ENCODE measurements at places on chromosomes 2 and 18. TPM values are rescaled to one million over a fixed set of nuclear protein-coding genes. Genes with fewer than 3 reads are reported as not detected.

DNA sequence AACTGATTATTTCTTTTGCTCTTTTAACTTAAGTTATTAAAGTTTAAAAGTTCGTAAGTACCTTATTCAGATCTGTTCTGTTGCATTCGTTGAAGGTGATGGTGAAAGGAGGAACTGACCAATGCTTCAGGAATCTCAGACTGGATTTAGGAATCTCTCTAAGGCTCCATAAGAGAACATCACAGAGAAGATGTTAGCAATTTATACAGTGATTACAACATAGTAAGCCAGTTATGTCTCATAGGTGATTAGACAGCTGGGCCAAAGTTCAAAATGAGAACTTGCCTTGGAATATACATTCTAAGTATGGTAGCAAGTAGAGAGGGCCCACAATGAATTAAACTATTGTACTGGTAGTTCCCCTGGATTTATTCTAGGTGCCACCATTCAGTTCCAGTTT is 3.2 kb downstream of the MARS2 start:
- peaks cover 1% of the 10 kb centered on the region for H3K36me3 ChIP-seq
- H3K27ac ChIP-seq: no peak overlapping the region
- DNase-seq: no peak
- no peaks in the 10 kb centered on the region for H3K27me3 ChIP-seq
- H3K4me3 ChIP-seq: no peak overlapping the region

DNA sequence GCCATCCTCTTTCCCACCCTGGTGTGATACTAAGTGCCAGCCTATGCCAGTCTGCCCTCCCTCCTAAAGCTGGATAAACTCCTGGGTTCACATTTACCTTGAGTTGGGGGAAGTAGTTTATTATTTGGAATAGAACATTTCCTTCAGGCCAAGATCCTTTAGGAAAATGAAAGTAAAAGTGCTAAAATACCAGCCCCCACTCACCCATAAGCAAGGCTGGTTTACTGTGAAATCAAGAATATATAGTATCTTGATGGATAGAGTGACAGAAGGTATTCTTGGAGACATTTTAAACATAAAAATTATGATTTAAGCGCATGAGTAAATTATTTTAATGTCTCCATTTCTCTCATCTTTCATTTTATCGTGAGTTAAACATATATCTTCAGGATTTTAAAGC is 27.1 kb downstream of the ZNF532 start:
- no peaks in the 10 kb centered on the region for H3K27me3 ChIP-seq
- H3K27ac ChIP-seq: peak overlapping the region; percentile 95
- no peak for DNase-seq
- peaks cover 69% of the 10 kb centered on the region for H3K4me1 ChIP-seq
- peaks cover 10% of the 10 kb centered on the region for H3K36me3 ChIP-seq

DNA sequence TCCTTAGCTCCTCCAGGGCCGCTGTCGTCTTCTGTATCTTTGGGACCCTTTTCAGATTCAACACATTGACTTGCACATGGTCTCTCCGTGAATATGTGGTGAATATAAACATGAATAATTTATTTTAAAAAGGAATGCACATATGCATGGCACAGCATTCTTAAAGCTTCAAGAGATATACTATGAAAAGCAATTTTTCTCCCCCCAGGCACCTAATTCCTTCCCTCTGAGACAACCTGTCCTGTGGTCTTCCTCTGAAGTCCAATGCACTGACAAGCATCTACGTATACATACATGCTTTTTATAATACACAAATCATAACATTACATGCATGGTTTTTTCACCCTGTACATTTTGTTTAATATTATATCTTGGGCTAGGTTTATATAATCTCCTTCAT is 285.1 kb downstream of the MYT1L start:
- H3K36me3 ChIP-seq: peaks cover 2% of the 10 kb centered on the region
- no peaks in the 10 kb centered on the region for H3K4me1 ChIP-seq
- no peak overlapping the region for H3K27ac ChIP-seq
- no peak for DNase-seq
- peaks cover 3% of the 10 kb centered on the region for H3K27me3 ChIP-seq

DNA sequence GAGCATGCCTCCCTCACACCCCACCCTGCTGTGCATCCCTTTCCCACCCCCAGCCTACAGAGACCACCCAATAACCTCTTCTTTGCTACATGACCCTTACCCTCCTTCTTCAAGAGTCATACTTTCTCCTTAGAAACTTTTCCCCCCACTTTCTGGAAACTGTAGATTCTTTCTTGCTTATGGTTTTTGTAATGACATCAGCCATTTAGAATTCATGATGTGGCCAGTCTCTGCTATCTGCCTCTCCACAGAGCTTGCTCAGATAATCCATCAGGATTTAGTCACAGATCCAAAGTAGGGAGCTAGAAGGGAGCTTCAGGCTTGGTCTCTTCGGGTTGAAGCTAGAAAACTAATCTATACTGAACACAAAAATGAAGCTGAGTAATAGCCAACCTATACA is 36.5 kb downstream of the GALM start:
- no peak for DNase-seq
- no peaks in the 10 kb centered on the region for H3K36me3 ChIP-seq
- peaks cover 11% of the 10 kb centered on the region for H3K4me1 ChIP-seq

DNA sequence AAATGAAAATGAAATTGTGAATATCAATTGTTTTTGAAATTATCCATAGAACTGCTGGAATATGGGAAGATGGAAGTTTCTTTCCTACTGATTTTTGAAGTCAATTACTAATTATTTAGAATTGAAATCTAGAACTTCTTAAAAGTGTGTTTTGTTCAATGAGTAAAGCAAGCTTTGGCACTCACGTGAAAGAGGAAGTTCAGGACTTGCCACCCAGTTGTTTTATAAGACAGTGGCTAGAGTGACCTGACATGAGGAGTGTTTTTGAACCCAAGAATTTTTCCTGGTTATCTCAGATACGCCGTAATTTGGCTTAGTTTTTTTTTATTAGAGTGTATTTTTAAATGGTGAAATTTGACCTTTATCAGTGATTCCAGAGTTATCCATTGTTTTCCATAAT is 3.5 kb downstream of the MXD1 start:
- H3K27me3 ChIP-seq: no peaks in the 10 kb centered on the region
- H3K4me3 ChIP-seq: no peak overlapping the region
- H3K4me1 ChIP-seq: peaks cover 28% of the 10 kb centered on the region
- peak overlapping the region; percentile 92 for H3K27ac ChIP-seq
- peaks cover 13% of the 10 kb centered on the region for H3K36me3 ChIP-seq

DNA sequence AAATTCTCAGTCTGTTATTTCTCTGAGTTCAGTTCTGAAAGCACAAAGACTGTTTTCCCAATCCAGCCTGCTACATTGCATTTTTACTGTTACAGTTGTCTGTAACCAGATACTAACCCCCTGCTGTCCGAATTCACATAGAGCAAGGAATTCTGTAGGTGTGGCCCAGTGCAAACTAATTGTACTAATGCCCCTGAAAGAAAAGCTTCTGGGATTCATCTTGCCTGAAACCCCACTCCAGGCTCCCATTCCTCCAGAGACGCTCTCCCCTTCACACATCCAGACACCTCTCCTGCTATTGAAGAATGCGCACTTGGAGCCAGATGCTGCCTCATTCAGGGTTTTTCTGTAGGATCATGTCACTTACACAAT is 127.0 kb downstream of the TTC32 start:
- H3K27ac ChIP-seq: peak overlapping the region; percentile 79
- peaks cover 31% of the 10 kb centered on the region for H3K4me1 ChIP-seq
- H3K27me3 ChIP-seq: no peaks in the 10 kb centered on the region

DNA sequence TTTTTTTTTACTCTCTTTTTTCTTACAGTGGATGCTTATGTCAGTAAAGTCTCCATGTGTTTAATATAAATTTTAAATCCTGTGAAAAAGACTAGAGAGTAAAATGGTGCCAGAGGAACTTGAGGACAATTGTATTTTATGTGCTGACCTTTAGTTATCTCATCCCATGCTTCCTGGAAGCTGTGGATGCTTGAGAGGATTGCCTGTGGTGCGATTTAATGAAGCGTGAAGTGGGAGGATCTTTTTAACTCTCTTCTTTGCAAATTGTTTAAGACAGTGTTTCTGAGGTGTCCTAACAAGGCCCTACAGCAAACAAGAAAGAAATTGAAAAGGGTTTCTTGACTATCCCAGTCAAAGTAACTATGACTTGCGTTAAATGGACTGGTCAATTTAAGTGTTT is 84.2 kb downstream of the DTNA start:
- no peaks in the 10 kb centered on the region for H3K4me1 ChIP-seq
- no peaks in the 10 kb centered on the region for H3K27me3 ChIP-seq
- H3K27ac ChIP-seq: no peak overlapping the region
- DNase-seq: no peak

DNA sequence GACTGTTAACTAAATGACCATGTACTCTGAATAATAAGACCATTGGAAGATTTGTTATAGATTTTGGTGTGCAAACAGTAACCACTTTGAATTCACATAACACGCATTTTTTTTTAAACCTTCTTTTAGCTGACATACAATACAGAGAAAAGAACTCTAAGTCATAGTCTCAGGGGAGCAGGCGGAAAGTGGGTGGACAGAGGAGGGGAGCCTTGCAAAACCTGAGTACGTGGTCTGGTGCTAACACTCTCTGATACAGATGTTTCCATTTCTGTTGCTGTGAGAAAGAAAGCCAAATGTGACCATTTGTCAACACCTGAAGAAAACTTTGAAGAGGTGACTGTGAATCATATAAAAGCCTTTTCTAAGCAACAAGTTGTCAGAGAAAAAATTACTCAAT is 151.8 kb upstream of the GCFC2 start:
- H3K27ac ChIP-seq: no peak overlapping the region
- H3K4me3 ChIP-seq: no peak overlapping the region
- peaks cover 26% of the 10 kb centered on the region for H3K27me3 ChIP-seq
- no peaks in the 10 kb centered on the region for H3K36me3 ChIP-seq
- DNase-seq: no peak

DNA sequence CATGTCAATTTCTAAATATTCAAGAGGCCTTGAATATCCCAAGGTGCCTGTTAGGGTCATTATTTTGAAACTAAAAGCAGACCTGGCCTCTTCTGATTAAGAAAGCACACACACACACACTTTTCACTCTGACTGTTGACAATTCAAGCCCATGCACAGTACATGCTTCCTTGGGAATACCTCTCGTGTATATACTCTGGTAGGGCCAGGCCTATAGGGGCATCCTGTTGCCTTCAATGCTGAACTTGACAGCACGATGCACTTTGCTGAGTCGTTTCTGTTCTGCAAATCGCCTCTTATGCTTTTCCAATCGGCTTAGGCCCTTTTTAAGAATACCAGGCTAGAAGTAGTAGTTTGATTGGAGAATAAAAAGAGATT is 40.6 kb downstream of the IWS1 start:
- no peaks in the 10 kb centered on the region for H3K4me1 ChIP-seq
- H3K27ac ChIP-seq: no peak overlapping the region
- DNase-seq: no peak
- no peaks in the 10 kb centered on the region for H3K27me3 ChIP-seq
- no peak overlapping the region for H3K4me3 ChIP-seq

GRCh38 chr18:23618862-23619387 is 32.6 kb upstream of the NPC1 start:
- peaks cover 3% of the 10 kb centered on the region for H3K4me1 ChIP-seq
- H3K27ac ChIP-seq: no peak overlapping the region
- DNase-seq: no peak
- H3K27me3 ChIP-seq: peaks cover 28% of the 10 kb centered on the region
- H3K36me3 ChIP-seq: no peaks in the 10 kb centered on the region
- H3K4me3 ChIP-seq: peak overlapping the region; percentile 66

DNA sequence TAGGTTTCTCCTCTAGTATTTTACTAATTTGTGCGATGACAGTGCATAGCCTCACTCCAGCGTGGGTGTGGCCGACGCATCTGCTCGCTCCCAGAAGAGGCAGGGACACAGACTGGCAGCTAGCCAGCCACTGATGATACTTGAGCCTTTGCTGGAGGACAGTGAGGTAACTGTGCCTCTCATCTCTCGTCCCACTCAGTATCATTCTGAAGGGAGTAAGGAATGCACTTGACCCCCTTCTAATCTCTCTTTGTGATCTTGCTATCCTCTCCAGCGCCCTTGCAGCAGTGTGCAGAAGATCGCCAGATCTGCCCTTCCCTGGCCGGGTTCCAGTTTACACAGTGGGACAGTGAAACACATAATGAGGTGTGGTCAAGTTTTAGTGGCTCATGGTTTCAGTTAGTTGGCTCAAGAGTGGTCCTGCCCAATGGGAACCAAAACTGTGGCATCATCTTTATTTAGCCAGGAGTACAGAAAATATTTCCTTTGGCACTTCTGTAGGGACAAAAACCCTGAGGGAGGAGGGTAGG is 17.5 kb downstream of the NCAPH start:
- DNase-seq: no peak
- peaks cover 32% of the 10 kb centered on the region for H3K4me1 ChIP-seq
- H3K4me3 ChIP-seq: peak overlapping the region; percentile 37
- H3K27me3 ChIP-seq: no peaks in the 10 kb centered on the region
- H3K36me3 ChIP-seq: no peaks in the 10 kb centered on the region

DNA sequence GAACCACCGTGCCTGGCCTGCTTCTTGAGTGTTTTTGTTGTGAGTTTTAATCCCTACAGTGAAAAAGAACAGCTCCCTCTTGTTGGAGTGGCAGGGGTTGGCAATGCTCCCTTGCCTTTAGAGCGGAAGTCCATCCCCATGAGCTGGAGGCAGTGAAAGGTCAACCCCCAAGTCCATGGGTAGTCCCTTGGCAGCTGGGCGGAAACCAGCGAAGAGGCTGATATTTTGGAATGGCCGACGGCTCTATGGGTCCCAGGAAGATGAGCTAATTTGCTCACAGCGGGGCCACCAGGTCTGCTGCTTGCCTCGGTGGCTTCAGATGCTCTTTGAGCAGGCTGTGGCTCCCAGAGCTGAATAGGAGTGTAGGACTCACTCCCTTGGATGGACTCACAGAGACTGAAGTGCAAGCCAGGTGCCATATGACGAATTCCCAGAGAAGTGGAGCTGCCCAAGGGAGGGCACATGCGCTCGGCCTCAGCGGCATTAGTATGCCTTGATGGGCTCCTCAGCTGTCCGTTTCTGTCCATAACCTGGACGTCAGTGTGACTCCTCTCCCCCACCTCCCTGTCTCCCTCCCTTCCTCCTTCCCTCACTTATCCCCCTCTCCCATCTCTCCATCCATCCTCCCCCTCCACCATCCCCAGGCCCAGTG is 25.4 kb upstream of the RHOB start:
- peaks cover 58% of the 10 kb centered on the region for H3K4me1 ChIP-seq
- peak overlapping the region; percentile 36 for H3K27ac ChIP-seq
- no peaks in the 10 kb centered on the region for H3K36me3 ChIP-seq

SLC16A14 gene
- 4.9 TPM for total RNA-seq

PLCL1 gene
- 0.50 TPM for total RNA-seq

MOCOS gene
- 13.2 TPM for total RNA-seq

BCL2 gene
- 4.2 TPM for total RNA-seq

NYAP2 gene
- total RNA-seq: not detected

OSBPL6 gene
- 6.5 TPM for total RNA-seq

CHRNG gene
- total RNA-seq: not detected

Data from chondrocyte (in vitro differentiated cells).